ENCODE measurements at places on chromosomes 7 and 10.

GRCh38 chr7:114468844-114469243 lies 54.2 kb downstream of the FOXP2 start:
- DNase-seq, result no peak

DNA sequence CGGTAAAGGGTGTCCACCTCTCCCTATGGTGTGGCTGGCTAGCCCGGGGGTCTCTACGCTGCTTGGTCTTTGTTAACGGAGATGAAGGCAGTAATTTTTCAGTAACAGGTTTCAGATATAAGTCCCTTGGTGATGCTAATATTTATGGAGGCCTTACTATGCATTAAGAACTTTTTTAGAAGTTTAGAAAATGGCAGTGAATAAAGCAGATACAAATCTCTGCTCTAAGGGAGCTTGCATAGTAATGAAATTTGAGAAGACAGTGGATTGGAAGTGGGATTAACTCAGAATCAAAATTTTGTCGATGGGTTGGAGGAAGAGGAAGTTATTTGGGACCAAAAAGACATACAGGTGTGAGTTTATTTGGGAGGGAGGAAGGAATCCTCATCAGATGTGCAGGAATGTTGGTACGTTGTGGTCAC lies 445 bp downstream of the SSBP1 start:
- DNase-seq, result no peak

- no peak for DNase-seq
Measured at GRCh38 chr7:30837581-30837980, 66.4 kb downstream of the MINDY4 start.

GRCh38 chr10:70680899-70681730 lies 8.8 kb downstream of the ADAMTS14 start:
- DNase-seq, result no peak

GRCh38 chr7:14430926-14431325 lies 441.5 kb upstream of the ETV1 start:
- DNase-seq, result no peak

DNA sequence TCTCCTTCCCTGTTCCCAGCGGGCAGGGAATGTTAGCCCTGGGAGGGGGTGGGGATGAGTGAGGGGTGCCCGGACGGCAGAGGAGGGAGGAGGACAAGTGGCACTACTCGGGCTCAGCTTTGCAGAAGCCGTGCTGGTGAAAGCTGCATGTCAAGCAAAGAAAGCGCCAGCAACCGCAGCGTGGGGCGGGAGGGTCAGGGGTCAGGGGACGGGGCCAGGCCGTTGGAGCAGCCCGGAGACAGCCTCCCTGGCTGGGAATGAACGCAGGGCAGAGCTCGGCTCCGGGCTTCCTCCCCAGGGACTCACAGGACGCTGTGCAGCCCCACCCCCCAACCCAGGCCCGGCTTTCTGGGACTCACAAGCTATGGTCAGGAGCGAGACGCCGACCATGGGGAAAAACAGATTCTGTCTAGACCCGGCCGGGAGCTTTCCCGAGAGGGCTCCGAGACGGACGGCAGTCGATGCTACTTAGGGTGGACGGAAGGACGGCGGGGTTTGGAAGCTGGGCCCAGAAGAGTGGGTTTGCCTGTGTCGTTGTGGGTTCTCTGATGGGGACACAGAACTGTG lies 113.4 kb downstream of the VIPR2 start:
- DNase-seq, result no peak

GRCh38 chr10:43214956-43215561 lies 51.8 kb downstream of the RASGEF1A start:
- no peak for DNase-seq

DNA sequence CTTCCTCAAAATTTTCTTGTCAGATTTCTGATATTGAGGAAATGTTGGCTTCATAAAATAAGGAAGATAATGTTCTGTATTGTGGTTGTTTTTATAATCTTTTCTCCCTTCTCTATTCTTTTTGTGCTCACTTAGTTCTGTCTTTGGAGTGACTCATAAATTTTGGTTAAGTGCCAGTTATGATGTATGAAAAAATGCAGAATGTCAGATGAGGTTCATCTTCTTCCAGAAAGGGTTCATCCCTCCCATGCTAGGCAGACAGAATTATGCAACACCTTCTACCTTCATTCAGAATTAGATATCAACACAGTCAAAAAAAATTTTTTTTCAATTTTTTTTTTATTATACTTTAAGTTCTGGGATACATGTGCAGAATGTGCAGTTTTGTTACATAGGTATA lies 36.6 kb upstream of the CYP2C19 start:
- no peak for DNase-seq

DNA sequence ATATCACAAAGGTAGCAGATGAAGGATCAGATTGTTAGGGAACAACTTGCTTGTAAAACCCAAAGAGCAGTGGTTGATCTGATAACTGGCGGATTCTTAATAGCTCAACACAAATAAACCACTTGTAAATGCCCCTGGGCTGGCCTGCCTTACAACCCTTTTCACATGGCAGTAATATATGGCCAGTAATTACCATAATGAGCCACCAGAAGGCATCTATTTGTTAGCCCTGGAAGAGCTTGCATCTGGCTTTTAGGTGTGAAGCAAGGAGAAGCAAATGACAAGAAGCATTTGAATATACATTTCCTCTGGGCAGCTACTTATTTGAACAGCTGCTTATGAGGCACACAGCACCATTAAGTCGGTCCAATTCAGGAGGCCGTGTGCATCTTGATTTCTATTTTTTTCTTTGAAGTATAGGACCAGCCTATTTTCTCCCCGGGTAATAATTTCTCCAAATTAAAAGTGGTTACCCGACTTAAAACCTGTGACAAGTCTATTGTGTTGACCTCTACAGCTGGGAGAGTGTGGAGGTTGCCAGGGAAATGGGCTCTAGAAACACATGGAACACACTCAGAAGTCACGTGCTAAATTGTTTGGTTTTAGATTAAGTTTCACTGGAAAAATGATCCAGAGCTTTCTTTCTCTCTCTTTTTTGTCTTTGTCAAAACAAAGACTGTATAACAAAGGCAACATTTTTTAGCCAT lies 113.4 kb downstream of the SEM1 start:
- no peak for DNase-seq

DNA sequence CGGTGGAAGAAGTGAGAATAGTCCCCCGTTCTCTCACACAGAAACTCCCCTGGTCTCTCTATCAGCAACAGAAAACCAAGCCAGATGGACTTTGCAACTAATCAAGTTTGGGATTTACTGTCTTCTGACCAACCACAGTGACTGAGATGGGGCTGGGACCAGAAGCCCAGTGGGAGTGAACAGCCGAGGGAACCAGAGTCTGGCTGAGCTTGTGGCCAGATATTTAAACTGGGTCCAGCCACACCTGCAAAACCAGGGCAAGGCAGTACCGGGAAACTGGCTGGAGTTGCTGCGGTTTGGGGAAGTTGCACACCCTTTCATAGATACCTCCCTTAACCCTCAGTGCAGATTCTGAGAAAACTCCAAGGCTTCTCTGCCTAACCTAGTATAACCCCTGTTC lies 6.0 kb downstream of the GSTK1 start:
- DNase-seq, result no peak

- DNase-seq, result no peak
Measured at GRCh38 chr10:47290338-47290737, 9.7 kb upstream of the GDF10 start.

GRCh38 chr7:126723966-126724544 lies 528.7 kb downstream of the GRM8 start:
- no peak for DNase-seq

- DNase-seq, result no peak
Measured at GRCh38 chr10:7734821-7735220, 31.7 kb downstream of the ITIH2 start.

All from AG04449 (cell line).